MCF 10A (cell line): ENCODE measurements at places on chromosomes 6 and 20.

DNA sequence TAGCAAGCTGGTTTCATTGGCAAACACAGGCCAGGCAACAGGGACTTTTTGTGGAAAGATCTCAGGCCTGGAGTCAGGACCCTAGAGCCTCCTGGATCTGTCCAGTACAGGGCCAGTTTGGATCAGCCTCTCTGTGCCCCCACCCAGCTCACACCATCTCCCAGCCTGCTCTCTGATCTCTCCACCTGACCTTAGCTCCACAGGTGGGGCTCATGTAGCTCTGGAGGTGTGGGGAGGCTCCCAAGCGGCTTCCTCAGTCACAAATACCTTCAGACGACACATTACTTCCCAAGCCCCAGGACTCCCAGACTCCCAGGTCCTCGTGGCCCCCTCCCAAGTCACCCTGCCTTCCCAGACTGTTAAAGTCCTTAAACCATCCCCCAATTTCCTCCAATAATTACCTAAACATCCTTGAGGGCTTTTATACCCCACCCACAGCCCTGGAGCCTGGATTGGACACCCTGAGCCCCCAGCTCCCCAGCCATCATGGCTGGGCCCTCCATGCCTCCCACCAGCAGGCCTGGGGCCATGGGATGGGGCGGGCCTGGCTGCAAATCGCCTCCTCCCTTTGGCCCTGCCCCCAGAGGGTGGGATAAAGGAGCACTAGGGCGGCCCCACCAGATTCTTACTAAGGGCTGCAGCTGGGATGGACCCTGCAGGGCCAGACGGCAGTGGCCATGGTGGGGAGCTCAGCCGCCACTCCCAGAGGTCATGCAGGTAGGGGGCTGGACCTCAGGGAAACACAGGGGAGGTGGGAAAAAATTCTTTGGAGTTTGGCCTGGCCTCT is 15.9 kb upstream of the FANCE start:
- DNase-seq = no peak

- DNase-seq = no peak
These were observed 10.2 kb downstream of the ARFGEF2 start for GRCh38 chr20:48931527-48932374.

- no peak for DNase-seq
These were observed 56.1 kb downstream of the SAMD5 start for GRCh38 chr6:147564556-147564955.

GRCh38 chr20:25081730-25082497 is at the start of gene VSX1:
Gene VSX1, minus strand, starts transcription at chr20:25082141. Its CDS starts 45 bp downstream, at chr20:25082096.
- no peak for DNase-seq

- DNase-seq = peak; percentile 56
These were observed 26.9 kb upstream of the FANCE start for GRCh38 chr6:35425284-35425683.

- no peak for DNase-seq
These were observed 74.2 kb downstream of the TAF4 start for GRCh38 chr20:61991476-61991875.

DNA sequence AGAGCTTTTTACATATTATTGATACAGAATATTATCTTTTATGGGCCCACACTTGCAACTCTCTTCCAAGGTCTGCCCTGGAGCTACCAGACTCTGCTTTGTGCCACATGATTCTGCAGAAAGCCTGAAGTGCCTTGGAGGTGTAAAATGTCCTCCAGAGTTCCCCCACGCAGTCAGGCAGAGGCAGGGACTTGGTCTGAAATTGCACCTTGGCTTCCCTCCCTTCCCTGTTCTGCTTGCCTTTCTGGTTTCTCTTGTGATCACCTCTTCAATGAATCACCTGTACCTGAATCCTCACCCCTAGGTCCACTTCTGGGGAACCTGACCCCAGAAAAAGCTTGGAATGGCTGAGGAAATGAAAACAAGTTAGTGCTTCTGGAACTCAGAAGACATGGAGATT is 43.0 kb upstream of the TGM2 start:
- DNase-seq = no peak

- DNase-seq = no peak
These were observed 398.5 kb upstream of the GJE1 start for GRCh38 chr6:141734071-141734840.

GRCh38 chr6:26087284-26088115 is at the start of gene HFE:
Gene HFE, plus strand, starts transcription at chr6:26087429. Its CDS starts 12 bp downstream, at chr6:26087441.
- DNase-seq = peak; percentile 53

- DNase-seq = peak; percentile 62
These were observed 86.2 kb downstream of the PLEKHG1 start for GRCh38 chr6:150685860-150686259.

GRCh38 chr20:18856873-18857272 is 43.3 kb downstream of the SCP2D1 start:
- DNase-seq = no peak

DNA sequence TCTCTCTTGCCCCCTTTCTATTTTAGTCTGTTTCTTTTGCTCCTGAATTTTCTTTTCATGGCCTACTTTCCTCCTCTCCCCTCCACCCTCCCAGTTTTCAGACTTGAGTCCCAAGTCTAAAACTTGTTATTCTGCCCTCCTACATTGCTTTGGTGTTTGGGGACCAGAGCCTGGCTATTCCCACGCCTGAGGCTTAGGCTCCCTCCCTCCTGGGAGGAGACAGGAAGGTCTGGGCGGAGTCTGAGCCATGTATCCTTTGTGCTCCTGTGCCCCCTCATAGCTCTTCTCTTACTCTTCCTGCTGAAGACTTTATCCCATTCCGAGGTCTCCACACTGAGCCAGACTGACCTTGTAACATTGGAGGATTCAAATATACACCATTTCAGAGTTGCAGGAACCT is 69.5 kb downstream of the DAAM2 start:
- DNase-seq = no peak

DNA sequence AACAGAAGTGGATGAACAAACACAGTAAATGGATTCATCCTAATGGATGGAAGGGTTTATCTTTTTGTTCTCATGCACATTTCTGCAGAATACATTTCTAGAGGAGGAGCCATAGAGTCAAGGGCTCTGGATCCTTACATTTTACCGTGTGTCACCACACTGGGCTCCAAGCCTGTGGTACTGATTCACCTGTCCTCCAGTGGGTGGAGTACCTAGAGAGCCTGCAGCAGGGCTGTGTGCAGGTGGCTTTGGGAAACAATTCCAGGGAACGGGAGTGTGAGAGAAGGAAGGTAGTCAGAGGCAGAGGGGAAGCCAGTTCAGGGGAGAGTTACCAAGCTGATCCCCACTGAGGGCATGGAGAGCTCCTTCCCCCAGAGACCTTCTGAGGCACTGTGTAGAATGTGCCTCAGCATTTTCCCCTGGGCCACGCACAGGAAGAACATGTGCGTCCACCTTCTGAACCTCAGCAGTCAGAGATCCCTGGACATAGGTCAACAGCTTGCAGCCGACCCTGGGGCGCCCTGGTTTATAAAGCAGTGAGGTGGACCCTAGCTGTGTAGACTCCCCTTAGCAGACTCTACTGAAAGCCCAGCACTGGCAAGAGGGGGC is 85.3 kb upstream of the SLC22A23 start:
- no peak for DNase-seq

DNA sequence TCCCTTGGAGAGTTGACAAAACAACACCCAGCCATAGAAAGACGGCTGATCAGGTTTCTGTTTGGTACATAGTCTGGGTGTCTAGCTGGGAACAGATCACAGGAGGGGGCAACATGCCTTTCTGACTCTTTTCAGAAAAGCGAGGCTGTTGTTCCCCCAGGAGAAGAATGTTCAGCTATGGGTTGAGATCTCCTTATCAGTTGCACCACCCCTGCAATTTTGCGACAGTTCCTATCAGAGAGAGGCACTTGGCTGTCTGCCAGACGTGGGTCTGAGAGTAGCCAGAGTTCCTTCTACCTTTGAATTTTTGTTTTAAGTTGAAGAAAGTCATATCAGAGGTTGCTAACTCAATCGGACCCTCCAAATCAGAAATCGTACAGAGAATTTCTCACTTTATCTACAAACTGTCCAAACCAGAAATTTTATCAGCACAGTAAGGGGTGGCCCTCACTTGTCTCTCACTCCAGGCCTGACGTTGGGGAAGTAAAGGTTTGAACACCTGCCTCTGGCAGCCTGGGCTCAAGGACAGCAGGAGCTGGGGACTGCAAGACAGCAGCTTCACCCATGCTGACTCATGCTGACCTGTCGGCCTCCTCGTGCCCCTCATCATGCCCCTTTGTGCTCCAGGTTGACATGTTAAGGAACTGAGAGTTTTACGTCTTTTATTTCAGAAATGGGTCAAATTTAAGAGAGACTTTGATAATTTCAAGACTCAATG is 42.3 kb downstream of the TMC2 start:
- DNase-seq = no peak

GRCh38 chr6:26382121-26382520 is 787 bp upstream of the BTN2A2 start:
- no peak for DNase-seq

DNA sequence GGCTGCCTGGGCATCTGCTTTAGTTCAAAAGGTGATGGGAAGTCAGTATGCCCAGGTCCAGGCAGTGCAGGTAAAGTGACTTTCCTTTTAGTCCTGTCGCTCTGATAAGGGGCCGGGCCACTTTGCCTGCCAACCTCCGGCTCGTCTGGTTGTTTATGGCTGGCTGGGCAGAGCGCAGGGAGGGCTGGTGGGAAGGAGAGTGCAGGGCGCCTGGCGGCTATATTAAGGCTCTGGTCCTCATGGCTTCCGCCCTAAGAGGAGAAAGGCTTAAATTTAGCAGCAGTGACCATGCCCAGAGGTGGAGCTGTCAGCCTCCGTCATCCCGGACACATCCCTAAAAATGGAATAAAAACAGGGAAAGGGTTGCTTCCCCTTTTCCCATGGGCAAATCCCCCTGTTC is 14.6 kb downstream of the GATA5 start:
- DNase-seq = no peak

DNA sequence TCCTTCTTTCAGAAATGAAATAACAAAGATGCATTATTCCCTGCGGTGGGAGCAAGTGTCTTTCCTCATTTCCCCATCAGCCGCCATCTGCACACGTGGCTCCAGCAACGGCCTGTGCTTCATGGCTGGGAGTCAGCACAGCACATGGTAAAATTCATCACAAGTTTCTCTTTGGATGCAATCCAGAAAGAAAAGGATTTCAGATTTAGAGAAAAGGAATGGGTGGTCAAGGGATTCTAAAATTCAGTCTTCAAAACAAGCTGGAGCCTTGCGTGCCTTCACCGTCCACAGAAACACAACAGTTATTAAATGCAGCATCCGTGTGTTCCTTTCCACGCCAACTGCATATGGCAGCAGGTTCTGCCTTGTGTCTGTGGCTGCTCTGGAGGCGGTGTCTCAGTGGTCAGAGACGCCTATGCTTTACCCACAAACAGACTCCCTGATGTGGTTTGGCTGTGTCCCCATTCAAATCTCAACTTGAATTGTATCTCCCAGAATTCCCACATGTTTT is 107.6 kb downstream of the THBS2 start:
- no peak for DNase-seq

DNA sequence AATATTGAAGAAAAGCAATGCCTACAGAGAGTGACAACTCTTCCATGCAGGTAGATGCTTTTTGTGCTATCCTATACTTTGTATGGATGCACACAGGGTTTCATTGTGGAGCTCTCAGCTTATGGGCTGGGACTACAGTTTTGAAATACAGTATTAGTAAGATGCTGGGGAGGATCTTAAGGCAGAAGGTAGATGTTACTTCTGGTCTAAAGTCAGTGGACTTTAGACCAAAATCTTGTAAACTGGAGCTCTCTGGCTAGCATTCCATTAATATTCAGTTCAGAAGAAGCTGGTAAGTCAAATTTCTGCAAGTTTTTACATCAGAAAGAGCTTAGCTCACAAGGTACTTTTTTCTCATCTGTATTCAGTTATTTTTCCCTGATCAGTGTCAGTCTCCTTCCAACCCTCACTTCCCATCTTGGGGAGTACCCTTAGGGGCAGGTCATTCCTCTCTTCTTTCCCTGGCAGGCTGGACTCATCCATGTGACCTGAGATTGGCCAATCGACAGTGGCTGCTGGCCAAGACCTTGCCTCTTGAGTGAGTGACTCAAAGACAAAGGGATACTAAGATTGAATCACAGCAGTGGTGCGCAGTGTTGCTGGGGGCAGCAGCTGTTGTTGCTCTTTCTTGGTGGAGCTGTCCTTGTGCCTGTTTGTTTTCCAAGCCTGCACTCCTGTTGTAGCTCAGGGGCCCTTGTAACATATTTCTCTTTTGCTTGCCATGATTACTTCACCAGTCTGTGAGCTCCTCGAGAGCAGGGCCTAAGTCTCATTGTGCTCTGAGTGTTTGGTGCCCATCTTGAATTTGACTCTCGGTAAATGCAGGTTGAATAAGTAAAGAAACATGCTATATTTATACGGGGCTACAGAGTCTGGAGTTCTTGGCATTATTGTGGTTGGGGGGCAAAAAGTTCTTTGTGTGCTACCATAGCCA is 2.8 kb upstream of the PHF20 start:
- peak; percentile 99 for DNase-seq

DNA sequence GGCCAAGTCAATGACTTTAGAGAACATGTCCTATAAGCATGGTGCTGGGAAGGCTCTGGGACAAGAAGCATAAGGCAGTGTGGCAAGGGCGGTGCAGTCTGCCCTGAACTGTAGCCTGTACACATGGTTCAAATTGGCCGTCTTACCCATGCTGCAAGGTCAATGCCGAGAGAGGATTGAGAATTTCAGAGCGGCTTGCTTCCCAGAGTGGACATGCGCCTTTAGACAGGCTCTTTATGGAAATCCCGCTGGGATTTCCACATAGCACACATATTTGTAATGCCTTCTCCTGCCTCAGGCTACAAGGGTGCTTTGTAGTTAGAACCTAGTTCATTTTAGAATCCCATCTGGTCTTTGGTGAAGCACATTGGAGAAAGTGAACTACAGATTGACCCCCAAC is 36.1 kb upstream of the CEP162 start:
- peak; percentile 34 for DNase-seq

DNA sequence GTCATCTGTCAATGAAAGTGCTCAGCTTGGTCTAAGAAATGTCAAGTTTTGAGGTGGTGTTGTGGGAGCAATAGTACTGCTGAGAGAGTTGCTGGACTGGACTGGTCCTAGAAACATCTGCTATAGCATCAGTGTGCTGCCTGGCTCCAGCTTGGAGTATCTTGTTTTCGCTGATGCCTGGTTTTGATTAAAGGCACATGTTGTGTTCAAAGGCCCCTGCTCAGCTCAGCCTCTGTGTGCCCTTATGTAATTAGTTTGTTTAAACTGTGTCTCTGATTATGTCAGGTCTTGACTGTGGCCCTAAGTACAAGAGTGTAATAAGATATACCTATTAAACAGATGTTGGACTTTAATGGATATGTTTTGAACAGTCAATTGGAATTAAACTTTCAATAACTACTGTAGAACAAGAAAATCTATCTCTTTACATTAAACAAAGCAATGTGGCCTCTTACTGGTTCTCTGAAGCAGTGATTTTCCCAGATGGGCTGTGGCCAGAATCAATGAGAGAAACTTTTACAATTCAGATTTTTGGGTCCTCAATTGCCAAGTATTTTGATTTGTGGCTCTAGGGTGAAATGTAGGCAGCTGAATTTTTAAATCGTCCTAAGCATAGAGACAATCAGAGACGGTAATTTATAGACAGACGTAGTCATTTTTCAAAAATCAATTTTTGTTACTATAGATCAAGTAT is 668.2 kb downstream of the DHX35 start:
- no peak for DNase-seq

- DNase-seq = no peak
These were observed 411.8 kb downstream of the MMUT start for GRCh38 chr6:49051281-49051680.
